Keratinocyte (primary cell): ENCODE measurements at places on chromosomes 4 and X. TPM values are rescaled to one million over a fixed set of nuclear protein-coding genes. Genes with fewer than 3 reads are reported as not detected.
A peak's percentile ranks its signal among the peaks of the same experiment; 100 is the strongest.

EVC2 gene
- 1.1 to 1.7 TPM (median 1.1 TPM) in 3 replicates for polyA plus RNA-seq

FRAS1 gene
- 3.4 to 4.1 TPM (median 3.5 TPM) in 3 replicates for polyA plus RNA-seq

NLGN3 gene
- 0.05 to 0.08 TPM (median 0.07 TPM) in 3 replicates for polyA plus RNA-seq

NLGN4X gene
- 2.0 to 2.6 TPM (median 2.2 TPM) in 3 replicates for polyA plus RNA-seq

CDS1 gene
- polyA plus RNA-seq = 14.1 to 21.7 TPM (median 19.9 TPM) in 3 replicates

TXK gene
- 0.09 to 0.12 TPM in 2 of 3 replicates, not detected in the other for polyA plus RNA-seq

- H3K27me3 ChIP-seq = no peaks in the 10 kb centered on the region
- H3K36me3 ChIP-seq = no peaks in the 10 kb centered on the region
- peak overlapping the region; percentile 90 for H3K27ac ChIP-seq
- peak overlapping the region; percentile 66 for H3K4me3 ChIP-seq
- no peak for DNase-seq
- peaks cover 15% of the 10 kb centered on the region for H3K4me1 ChIP-seq
These were observed 725 bp downstream of the SMC1A start for GRCh38 chrX:53421772-53422085.

DNA sequence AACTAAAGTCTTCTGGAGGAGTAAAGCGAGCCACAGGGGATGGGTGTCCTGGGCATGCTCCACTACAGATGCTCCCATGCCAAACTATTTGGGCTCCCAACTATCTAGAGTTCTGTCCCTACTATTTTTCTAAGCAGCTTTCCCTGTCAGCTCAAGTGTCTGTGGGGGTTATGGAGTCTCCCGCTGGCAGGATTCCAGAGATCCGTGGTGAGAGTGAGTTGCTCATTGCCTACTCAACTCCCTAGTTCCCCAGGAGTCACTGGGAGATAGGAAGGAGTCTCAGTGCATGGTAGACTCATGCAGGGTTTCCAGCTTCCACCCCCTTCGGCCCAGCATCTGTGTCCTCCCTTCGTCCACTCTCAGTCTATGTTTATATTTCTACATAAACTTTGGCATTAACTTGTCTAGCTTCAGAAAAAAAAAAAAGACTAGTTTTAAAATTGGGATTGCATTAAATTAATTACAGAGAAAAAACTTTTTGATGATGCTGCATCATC is 55.1 kb upstream of the INPP4B start:
- H3K27ac ChIP-seq = no peak overlapping the region
- no peaks in the 10 kb centered on the region for H3K4me1 ChIP-seq
- DNase-seq = no peak
- H3K27me3 ChIP-seq = no peaks in the 10 kb centered on the region
- H3K36me3 ChIP-seq = no peaks in the 10 kb centered on the region

DNA sequence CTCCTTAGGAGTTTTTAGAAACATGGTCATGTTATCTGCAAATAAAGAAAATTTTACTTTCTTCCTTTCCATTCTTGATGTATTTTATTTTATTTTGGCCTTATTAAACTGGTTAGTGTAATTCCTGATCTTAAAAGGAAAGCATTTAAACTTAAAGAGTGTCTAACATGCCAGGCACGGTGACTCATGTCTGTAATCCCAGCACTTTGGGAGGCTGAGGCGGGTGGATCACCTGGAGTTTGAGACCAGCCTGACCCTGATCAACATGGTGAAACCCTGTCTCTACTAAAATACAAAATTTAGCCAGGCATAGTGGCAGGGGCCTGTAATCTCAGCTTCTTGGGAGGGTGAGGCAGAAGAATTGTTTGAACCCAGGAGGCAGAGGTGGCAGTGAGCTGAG is 281.3 kb downstream of the PTTG2 start:
- DNase-seq = no peak
- no peaks in the 10 kb centered on the region for H3K36me3 ChIP-seq
- no peak overlapping the region for H3K27ac ChIP-seq
- H3K4me3 ChIP-seq = no peak overlapping the region
- peaks cover 19% of the 10 kb centered on the region for H3K4me1 ChIP-seq

DNA sequence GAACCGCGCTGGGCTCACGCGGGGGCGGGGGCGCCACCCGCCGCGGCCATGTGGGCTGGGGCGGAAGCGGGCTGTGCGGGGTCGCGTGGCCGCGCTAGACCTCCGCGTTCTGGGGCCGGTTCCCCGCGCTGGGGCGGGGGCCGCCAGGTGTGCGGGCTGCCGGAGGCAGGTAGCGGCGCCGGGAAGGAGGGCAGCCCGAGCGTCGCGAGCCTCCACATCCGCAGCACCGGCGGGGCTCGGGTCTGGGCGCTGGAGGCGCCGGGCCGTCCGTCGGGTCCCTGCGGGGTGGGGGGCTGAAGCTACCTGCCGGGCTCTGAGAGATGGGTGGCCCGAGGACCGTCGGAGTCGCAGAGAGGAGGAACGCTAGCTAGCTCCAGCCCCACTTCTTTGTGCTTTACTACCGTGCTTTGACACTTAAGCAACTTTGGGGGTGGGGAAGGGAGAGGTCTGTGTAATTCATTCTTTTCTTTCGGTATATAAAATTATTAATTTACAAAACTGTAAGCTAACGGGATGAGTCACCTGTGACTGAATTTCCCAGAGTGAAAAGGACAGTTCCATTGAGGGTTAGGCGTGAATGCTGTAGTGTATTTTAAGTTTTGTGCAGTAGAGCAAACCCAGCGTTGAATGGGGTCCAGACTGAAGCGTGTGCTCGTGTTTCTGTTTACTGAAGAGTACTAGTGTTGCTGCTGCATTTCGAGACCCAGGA is 689 bp downstream of the METAP1 start:
- no peaks in the 10 kb centered on the region for H3K36me3 ChIP-seq
- H3K27ac ChIP-seq = peak overlapping the region; percentile 81
- peak overlapping the region; percentile 84 for H3K4me3 ChIP-seq
- H3K27me3 ChIP-seq = no peaks in the 10 kb centered on the region

- H3K4me3 ChIP-seq = no peak overlapping the region
- DNase-seq = no peak
- no peaks in the 10 kb centered on the region for H3K27me3 ChIP-seq
- H3K4me1 ChIP-seq = peaks cover 26% of the 10 kb centered on the region
- H3K27ac ChIP-seq = no peak overlapping the region
- H3K36me3 ChIP-seq = peaks cover 3% of the 10 kb centered on the region
These were observed 92.4 kb downstream of the PHKA2 start for GRCh38 chrX:18891548-18891945.

DNA sequence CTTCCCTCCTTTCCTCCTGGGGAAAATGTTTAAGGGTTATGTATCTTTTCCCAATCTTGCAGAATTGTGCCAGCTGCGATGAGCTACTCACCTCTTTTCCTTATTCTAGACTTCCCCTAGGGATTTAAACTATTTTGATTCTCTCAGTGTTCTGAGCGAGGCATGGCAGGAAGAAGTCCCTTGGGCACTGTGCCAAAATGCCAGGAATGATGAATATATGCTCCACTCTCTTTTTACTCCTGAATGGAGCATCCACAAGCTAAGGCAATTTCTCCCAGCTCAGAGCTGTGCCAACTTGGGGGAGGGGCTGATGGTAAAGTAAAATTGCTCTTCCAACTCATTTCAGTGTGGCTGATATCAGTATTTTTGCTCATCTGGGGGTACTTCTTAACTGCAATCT is 4.0 kb upstream of the C4orf17 start:
- H3K36me3 ChIP-seq = no peaks in the 10 kb centered on the region
- no peaks in the 10 kb centered on the region for H3K27me3 ChIP-seq
- DNase-seq = no peak
- peaks cover 10% of the 10 kb centered on the region for H3K4me1 ChIP-seq
- no peak overlapping the region for H3K4me3 ChIP-seq

DNA sequence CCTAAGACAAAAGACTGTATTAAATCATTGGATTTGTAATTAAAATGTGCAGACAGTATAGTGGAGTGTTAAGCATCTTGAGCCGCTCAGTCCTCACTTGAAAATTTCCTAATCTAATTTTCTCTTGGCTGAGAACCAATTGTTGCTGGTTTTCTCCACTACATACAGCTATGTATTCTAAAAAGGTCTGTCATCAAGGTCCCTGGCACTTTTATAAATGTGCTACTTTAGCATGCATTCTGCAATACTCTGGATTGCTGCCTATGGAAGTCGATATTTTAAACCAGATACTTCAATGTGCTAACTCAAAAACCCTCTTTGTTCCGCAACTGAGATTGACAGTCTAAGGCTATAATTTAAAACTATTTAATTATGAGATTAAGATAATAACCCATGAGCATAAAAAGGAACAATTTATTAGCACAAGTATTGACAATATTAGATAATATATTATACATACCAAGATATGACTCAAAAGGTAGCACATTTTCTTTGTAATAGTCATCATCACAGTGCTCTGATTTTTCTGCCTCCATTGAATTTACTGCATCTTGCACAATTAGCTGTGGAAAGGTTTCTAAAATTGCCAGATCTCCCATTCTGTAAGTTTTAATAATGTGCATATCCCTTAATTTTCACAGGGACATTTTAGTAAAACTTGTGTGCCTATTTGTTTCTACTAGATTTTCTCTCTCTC is 815.1 kb downstream of the ADGRL3 start:
- no peaks in the 10 kb centered on the region for H3K27me3 ChIP-seq
- no peaks in the 10 kb centered on the region for H3K4me1 ChIP-seq
- H3K4me3 ChIP-seq = no peak overlapping the region
- no peak for DNase-seq
- H3K36me3 ChIP-seq = no peaks in the 10 kb centered on the region

DNA sequence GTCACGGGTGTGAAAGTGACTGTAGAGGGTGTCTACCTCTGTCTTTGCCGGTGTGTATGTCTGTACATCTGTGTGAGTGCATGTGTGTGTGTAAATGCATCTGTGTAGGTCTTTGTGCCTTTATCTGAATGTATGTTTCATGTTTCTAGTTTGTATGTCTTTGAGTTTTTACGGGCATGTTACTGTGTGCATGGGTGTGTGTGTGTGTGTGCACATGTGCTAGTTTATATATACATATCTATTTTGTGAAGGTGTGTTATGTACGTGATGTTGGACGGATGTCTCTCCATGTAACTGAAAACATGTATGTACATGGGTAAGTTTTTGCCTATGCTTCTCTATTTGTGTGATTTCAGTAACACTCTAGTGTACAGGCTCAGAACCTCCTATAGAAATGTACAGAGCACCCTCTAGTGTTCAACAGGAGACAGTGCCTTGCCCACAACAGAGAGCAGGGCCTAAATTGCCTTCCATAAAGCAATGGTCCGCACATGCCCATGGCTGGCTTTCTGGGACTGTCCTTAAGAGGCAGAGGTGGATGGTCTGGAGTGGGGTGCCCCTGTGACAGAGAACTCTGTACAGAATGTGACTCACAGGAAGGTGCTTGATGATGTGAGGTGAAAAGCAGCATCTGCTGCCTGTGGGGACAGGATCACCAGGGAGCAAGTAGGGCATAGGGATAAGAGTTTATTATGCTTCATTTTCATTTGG is 343.5 kb downstream of the RAPGEF2 start:
- H3K4me1 ChIP-seq = peaks cover 14% of the 10 kb centered on the region
- H3K27ac ChIP-seq = no peak overlapping the region
- no peak for DNase-seq

- H3K27me3 ChIP-seq = no peaks in the 10 kb centered on the region
- DNase-seq = no peak
- no peaks in the 10 kb centered on the region for H3K4me1 ChIP-seq
- no peak overlapping the region for H3K4me3 ChIP-seq
- H3K36me3 ChIP-seq = no peaks in the 10 kb centered on the region
These were observed 264.6 kb downstream of the SNCA start for GRCh38 chr4:89572224-89572858.

DNA sequence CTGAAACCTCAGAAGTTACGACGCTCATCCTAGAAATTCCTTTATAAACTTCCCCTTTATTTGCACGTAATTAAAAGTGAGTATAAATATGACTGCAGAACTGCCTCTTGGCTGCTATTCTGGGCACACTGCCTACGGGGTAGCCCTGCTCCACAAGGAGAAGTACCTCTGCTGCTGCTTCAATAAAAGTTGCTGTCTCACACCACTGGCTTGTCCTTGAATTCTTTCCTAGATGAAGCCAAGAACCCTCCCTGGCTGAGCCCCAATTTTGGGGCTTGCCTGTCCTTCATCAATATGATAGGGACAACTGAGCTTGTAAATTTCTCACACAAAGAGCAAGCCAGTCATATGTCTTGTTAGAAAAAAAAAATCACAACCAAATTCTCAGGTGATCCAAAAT is 115.8 kb downstream of the VEGFC start:
- H3K27ac ChIP-seq = no peak overlapping the region
- no peaks in the 10 kb centered on the region for H3K27me3 ChIP-seq
- H3K36me3 ChIP-seq = peaks cover 7% of the 10 kb centered on the region
- H3K4me3 ChIP-seq = no peak overlapping the region
- no peaks in the 10 kb centered on the region for H3K4me1 ChIP-seq

- H3K4me1 ChIP-seq = no peaks in the 10 kb centered on the region
- H3K27me3 ChIP-seq = no peaks in the 10 kb centered on the region
- no peak overlapping the region for H3K4me3 ChIP-seq
These were observed 34.9 kb downstream of the DRD5 start for GRCh38 chr4:9816285-9816684.

GRCh38 chr4:69120870-69121269 is 24.6 kb downstream of the UGT2B7 start:
- peak overlapping the region; percentile 18 for H3K27ac ChIP-seq
- no peaks in the 10 kb centered on the region for H3K27me3 ChIP-seq
- H3K4me3 ChIP-seq = no peak overlapping the region
- H3K4me1 ChIP-seq = peaks cover 8% of the 10 kb centered on the region

- H3K36me3 ChIP-seq = no peaks in the 10 kb centered on the region
- no peak overlapping the region for H3K27ac ChIP-seq
- no peak overlapping the region for H3K4me3 ChIP-seq
- no peaks in the 10 kb centered on the region for H3K4me1 ChIP-seq
These were observed 79.7 kb upstream of the LSM6 start for GRCh38 chr4:146095860-146096259.

GRCh38 chrX:3962511-3963311 is 249.3 kb upstream of the PRKX start:
- H3K27ac ChIP-seq = no peak overlapping the region
- H3K4me3 ChIP-seq = no peak overlapping the region
- no peaks in the 10 kb centered on the region for H3K27me3 ChIP-seq
- no peak for DNase-seq
- no peaks in the 10 kb centered on the region for H3K36me3 ChIP-seq

DNA sequence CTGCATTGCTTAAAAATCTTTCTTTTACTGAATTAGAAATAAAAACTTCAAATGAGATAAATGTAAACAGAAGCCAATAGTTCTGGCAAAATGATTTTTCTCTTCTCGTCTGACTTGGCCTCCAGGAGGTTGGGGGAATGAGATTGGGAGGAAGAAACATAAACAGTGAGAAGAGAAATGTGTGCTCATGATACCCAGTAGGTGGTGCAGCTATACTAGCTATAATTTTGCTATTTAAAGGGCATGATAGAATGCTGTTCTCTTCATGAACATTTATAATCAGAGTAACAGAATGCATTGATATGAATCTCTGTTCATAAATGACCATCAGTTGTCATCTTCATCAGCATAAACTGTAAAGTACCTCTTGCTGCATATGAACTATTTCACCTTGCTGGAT is 85.5 kb downstream of the TACR3 start:
- H3K4me3 ChIP-seq = no peak overlapping the region
- H3K27ac ChIP-seq = no peak overlapping the region
- no peaks in the 10 kb centered on the region for H3K4me1 ChIP-seq
- no peak for DNase-seq
- no peaks in the 10 kb centered on the region for H3K36me3 ChIP-seq

DNA sequence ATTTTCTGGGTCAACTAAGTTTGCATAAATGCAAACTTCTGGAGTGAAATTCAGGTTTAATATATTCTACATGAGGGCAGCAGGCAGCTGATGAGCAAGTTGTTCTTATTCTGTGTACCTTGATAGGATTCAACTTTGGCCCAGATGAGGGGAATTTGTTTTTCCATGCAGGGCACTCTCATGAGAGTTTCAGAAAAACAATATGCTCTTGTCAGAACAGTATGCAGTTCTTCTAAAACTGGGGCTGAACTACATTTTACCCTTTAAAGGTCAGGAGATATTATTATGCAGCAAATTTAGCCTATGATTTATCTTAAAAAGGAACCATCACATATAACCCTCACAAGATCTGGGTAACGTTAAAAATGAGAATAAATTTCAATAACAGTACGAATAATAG is 19.2 kb downstream of the GPRIN3 start:
- H3K27ac ChIP-seq = no peak overlapping the region
- H3K27me3 ChIP-seq = no peaks in the 10 kb centered on the region
- no peak for DNase-seq
- H3K36me3 ChIP-seq = no peaks in the 10 kb centered on the region
- no peaks in the 10 kb centered on the region for H3K4me1 ChIP-seq
